RKO (cell line): ENCODE measurements at places on chromosomes 6 and 20.

DNA sequence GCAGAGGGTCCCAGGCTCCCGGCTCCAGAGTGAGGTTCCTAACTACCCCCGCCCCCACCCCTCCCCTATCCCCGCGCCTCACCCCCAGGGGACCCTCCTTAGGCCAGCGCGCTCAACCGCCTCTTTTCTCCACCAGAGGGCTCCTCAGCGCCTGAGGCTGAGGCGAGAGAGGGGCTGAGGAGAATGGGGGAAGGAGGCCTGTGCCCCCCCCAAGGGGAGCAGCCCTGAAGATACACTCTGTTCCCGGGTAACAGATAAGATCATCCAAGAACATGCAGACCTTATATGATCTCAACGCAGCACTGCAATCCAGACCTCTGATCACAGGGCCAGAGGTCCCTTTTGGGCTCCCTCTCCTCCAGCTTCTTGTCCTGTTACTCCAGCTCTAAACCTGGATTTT lies 43.3 kb upstream of the MRPS10 start:
- DNase-seq, result no peak

- peak; percentile 90 for DNase-seq
Observed at GRCh38 chr6:37819802-37820717, 533 bp downstream of the ZFAND3 start.

GRCh38 chr6:20058121-20058905 lies 154.0 kb downstream of the MBOAT1 start:
- DNase-seq, result no peak

DNA sequence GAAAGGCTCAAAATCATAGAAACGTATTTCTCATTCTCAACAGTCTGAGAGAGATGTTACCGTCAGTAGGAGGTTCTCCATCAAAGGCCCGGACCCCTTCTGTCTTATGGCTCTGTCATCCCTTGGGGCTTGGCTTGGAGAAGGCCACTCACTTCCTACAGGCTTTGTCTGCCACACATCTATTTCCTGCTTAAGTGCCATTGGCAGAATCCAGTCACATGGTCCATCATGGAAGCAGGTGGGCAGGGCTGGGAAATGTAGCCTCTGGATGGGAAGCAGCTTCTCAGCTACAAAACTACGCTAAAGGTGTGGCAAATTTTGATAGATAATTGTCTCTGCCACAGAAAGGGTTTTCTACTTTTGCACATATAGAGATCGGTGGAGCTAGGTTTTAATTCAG lies 12.6 kb upstream of the ZFP64 start:
- DNase-seq, result peak; percentile 19

DNA sequence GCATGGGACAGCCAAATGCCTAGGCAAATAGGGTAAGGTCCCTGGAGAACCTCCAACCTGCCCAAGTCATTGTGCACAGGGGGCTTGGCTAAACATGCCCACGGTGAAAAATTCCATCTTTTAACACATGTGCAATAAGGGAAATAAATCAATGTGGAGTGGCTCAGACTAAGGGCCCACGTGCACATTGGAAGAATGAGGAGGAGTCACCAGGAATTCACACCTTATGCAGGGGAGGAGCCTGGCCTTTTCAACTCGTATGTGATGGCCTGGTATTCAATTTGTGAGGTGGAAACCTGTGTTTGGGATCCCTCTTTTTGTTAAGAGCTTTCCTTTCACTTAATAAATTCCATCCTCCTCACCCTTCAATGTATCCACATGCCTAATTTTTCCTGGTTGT lies 12.6 kb downstream of the C6orf52 start:
- DNase-seq, result no peak

DNA sequence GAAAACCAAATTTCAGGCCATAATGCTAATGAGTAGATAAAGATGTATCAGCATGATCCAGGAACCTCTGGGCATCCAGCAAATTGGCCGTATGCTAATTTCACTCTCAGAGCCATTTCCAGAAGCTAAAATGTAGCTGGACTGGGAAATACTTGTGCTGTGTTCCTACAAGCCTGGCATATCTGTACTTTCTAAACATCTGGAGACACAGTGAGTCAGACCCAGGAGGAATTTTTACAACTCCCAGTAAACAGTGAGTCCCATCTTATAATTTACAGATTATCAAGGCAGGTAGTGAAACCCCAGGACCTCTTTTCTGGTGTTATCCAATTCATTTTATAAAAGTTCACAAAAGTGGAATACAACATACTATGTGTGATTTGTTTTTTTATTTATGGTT lies 683.0 kb upstream of the ADGRB3 start:
- DNase-seq, result peak; percentile 21

GRCh38 chr6:2353412-2354137 lies 108.2 kb upstream of the GMDS start:
- DNase-seq, result peak; percentile 77

DNA sequence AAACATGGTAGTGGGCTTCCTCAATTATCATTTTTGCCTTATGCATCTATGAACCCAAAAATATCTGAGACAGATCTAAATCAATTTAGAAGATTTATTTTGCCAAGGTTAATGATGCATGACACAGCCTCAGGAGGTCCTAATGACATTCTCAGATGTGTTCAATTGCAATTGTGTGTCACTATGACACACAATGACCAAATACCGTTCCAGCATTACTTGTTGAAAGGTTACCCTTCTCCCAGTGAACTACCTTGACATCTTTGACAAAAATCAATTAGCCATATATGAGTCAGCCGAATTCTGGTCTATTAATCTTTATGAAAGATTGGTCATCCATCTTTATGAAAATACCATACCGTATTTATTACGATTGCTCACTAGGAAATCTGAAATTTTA lies 592.5 kb upstream of the GJE1 start:
- no peak for DNase-seq

DNA sequence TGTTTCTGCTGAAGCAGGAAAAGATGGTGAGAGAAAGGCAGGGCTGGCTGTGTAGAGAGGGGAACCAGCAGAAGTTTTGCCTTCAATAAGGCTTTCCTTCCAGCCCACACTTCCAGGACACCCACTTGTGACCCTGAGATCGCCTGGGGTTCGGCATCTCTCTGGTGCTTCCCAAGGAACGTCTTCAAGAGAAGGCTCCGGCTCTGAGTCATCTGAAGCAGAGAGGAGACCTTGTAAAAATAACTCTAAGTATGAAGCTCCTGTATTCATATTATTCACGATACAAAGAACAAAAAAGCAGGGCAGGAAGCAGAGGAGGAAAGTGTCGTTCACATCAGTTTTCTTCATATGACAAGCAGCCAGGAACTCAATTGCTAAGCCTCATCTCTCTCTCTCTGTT lies 95.4 kb upstream of the MRPS10 start:
- DNase-seq, result no peak

DNA sequence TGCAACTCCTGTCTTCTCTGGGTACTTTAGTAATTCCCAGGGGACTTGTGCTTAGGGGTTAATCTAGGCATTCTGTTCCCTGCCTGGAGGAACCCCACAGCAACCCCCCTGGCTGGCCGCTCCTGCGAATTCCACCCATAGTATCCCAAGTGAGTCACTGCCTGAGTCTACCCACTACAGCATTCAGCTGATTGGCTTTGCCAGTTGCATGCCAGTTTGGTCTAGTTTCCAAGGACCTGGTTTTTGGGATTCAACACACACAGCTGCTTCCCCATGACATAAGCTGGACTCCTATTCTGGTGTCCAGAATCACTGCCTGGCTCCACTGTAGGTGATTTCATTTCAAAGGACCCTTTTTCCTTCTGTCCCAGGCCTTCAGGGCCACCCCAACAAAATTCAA lies 40.3 kb downstream of the PLCG1 start:
- peak; percentile 59 for DNase-seq

DNA sequence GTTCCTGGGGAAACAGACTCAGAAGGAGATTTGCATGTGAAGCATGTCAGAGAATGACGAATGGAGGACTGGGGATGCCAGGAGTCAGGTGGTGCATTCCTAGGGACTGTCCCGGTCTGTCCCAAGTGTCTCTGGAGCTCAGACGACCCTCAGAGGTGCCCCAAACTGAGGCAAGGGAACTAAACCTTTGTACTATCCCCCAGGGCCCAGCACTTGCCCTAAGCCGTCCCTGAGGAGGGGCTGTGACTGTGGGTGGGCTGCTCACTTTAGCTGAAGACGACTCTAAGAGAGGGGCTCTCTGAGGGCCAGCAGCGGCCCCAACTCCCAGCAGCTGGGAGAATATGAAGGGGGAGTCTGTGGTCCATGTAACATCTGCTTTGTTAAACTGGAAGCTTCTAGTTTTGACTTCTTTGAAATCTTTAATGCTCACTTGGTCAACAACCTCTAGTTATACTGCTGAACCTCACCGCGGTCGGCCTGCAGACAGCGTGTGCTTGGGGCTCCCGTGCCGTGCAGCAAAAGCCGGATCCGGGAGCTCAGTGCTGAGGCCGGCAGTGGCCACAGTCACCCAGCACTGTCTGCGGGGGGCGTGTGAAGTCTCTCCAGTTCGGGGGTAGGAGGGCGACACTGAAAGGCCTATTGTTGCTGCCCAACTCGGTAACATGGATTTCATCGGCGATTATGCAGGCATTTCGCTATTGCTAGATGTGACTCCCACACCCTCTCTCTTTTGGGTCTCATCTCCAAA lies 34.2 kb downstream of the TUBB2B start:
- DNase-seq, result no peak

- peak; percentile 74 for DNase-seq
Observed at GRCh38 chr6:88780714-88781389, 182.6 kb downstream of the RNGTT start.

DNA sequence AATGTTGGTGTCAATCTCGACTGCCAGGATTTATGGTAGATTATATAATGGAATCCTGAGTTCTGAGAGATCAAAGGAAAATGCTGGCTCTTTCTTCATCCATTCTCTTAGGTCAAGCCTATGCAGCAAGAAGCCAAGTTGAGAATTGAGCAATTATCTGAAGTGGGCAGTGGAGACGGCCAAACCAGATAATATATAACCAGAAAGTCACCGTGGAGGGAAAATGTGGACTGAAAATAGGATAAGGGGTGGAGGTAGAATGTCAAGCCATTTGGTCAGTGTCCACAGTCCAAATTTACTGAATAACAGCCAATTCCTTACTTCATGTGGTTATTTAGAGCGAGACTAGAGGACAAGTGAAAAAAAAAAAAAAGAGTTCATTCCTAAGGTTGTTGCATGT lies 107.8 kb upstream of the ESR1 start:
- no peak for DNase-seq

DNA sequence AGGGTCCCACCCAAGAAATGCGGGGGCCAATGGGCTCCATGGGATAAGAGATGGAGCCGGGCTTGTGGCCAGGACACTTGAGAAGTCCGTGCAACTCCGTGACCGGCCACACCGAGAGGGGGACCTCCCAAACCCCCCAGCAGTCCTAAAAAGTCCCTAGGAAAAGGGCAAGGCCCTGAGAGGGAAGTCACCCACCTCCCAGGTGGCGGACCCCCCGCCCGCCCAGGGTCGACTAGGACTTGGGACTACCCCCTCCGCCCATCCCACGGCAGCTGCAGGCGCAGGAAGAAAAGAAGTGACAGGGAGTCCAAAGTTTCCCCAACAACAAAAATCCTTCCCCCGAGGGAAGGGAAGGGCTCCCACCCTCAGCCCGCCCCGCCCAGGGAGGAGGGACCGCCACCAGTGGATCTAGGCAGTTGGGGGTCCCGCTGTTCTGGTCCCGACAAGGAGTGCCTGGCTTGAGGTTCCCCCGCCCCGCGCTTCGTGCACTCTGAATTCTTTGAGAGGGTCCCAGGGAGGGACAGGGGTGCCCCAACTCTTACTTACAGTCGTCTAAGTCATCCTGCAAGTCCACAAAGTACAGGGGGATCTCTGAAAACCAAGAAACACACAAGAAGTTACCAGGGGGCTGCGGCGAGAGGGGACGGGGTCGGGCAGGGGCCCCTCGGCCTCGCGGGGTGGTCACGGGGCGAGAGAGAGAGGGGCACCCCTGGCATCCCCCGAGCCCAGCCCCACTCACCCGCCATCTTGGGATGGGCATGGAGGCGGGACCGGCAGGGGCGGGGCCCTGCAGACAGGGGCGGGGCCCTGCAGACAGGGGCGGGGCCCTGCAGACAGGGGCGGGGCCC lies 611 bp upstream of the RAB22A start:
- DNase-seq, result peak; percentile 12

- no peak for DNase-seq
Observed at GRCh38 chr6:144885817-144886216, 600.7 kb downstream of the UTRN start.

- peak; percentile 20 for DNase-seq
Observed at GRCh38 chr6:166955121-166955864, 1.1 kb downstream of the RNASET2 start.

- DNase-seq, result no peak
Observed at GRCh38 chr6:91366781-91367180, 779.9 kb upstream of the MAP3K7 start.

GRCh38 chr6:16305246-16305725 lies 66.9 kb downstream of the GMPR start:
- DNase-seq, result no peak

DNA sequence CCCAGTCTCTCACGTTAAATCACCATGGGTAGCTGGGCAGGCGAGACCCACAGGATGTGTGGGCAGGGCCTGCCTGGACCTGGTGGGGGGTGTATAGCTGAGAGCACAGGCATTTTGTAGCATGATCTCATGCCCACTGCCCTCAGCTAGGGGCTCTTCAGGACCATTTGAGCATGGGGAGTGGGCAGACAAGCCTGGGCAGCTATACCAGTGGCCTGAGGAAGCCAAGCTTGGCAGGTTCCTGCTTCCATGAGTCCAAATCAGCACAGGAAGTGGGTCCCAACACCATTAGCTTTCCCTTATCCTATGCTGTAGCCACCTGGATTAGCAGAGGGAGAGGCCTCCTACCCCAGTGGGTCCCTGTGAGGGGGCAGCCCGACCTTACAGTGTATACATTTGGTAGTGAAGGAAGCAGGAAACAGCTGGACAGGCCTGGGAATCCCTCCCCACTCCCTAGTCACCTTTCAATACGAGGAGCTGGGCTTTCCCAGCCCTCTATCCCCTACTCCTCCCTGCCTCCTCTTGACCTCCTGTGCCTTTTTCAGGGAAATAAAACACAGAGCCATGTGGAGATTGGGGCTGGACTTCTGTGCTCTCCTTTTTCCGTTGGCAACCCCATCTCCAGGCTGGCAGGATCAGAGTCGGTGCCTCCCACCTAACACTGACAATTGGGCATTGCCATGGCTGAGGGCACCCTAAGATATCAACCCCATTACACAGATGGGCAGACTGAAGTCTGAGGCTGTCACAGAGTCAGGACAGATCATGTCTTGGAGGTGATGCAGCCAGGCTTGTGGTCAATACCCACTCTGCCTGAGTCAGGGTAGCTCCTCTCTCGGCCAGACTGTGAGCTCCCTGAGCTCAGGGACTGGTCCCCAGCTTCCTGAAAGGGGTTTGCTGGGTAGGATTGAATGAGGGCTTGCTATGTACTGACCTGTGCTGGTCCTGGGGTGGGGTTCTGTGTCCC lies 59.8 kb downstream of the MRPL14 start:
- no peak for DNase-seq

GRCh38 chr6:31689249-31690110 lies 8.6 kb upstream of the LY6G5C start:
- DNase-seq, result no peak

- no peak for DNase-seq
Observed at GRCh38 chr6:43971776-43972126, 155.5 kb downstream of the MRPL14 start.
